ENCODE measurements at places on chromosomes 16 and 17. TPM values are rescaled to one million over a fixed set of nuclear protein-coding genes. Genes with fewer than 3 reads are reported as not detected.

The SCN4A gene
- total RNA-seq = 0.13 TPM

The RAD51C gene
- 15.8 TPM for total RNA-seq

The CDK3 gene
- 0.13 TPM for total RNA-seq

The GFAP gene
- 0.13 TPM for total RNA-seq

The OR2C1 gene
- total RNA-seq = not detected

The CTRL gene
- total RNA-seq = 0.26 TPM

The OTOP2 gene
- not detected for total RNA-seq

The NUBP2 gene
- 76.7 TPM for total RNA-seq

The C17orf107 gene
- total RNA-seq = 0.76 TPM

The EPOP gene
- total RNA-seq = 0.90 TPM

The ST6GALNAC1 gene
- total RNA-seq = not detected

The HS3ST6 gene
- not detected for total RNA-seq
